ENCODE measurements at places on chromosomes 11 and 22.

DNA sequence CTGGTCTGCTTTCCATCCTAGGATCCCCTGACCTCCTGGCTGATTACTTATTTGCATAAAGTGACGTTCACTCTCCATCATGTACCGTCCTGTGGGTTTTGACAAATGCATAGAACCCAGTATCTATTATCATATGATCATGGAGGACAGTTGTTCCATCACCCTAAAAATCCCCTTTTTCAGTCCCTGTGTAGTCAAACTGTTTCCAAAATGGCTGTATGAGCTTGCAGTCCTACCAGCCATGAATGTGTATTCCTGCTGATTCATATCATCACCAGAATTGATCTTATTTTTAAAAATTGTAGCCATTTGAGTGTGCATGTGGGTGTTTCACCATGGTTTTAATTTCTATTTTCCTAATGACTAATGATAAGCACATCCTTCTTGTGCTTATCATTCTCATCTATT, 108.8 kb downstream of the MPPED1 start:
- peaks cover 26% of the 10 kb centered on the region for H3K27me3 ChIP-seq
- DNase-seq = no peak
- H3K36me3 ChIP-seq = peaks cover 5% of the 10 kb centered on the region
- H3K27ac ChIP-seq = no peak overlapping the region
- H3K4me1 ChIP-seq = no peaks in the 10 kb centered on the region
- H3K4me3 ChIP-seq = no peak overlapping the region

GRCh38 chr11:114883472-114883871, 205.1 kb downstream of the NXPE2 start:
- H3K27me3 ChIP-seq = no peaks in the 10 kb centered on the region
- no peak for DNase-seq
- H3K27ac ChIP-seq = no peak overlapping the region
- H3K36me3 ChIP-seq = no peaks in the 10 kb centered on the region
- H3K4me3 ChIP-seq = no peak overlapping the region
- H3K4me1 ChIP-seq = peaks cover 9% of the 10 kb centered on the region

GRCh38 chr11:75330291-75330690, 21.2 kb downstream of the ARRB1 start:
- DNase-seq = no peak
- peaks cover 22% of the 10 kb centered on the region for H3K4me1 ChIP-seq
- no peaks in the 10 kb centered on the region for H3K36me3 ChIP-seq
- H3K27ac ChIP-seq = no peak overlapping the region

DNA sequence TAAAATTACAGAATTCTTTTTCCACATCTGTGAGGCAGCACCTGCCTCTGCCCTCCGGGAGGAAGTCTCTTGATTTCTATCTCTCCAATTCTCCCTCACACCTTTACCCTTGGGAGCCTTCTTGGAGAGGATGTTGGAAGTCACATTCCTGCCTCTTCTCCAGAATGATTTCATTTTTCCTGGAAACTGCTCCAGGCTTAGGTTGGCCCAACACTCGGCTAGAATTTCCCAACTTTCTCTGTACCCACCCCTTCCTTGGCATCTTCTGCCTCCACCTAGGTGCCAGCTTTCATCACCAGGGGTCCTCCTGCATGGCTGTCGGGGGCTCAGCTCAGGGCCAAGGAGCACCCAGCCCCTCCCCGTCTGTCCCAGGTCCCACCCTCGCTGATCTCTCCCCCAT, 43.2 kb downstream of the SLCO2B1 start:
- H3K4me1 ChIP-seq = peaks cover 2% of the 10 kb centered on the region
- peak; percentile 43 for DNase-seq
- no peak overlapping the region for H3K27ac ChIP-seq
- H3K4me3 ChIP-seq = no peak overlapping the region
- H3K27me3 ChIP-seq = peaks cover 14% of the 10 kb centered on the region

- no peaks in the 10 kb centered on the region for H3K36me3 ChIP-seq
- H3K27ac ChIP-seq = no peak overlapping the region
- H3K4me1 ChIP-seq = no peaks in the 10 kb centered on the region
Measured at GRCh38 chr11:32391956-32392553, 43.3 kb downstream of the WT1 start.

GRCh38 chr11:45252134-45252856, 33.8 kb downstream of the SYT13 start:
- H3K4me3 ChIP-seq = no peak overlapping the region
- no peak overlapping the region for H3K27ac ChIP-seq
- H3K4me1 ChIP-seq = no peaks in the 10 kb centered on the region
- H3K36me3 ChIP-seq = no peaks in the 10 kb centered on the region
- peaks cover 14% of the 10 kb centered on the region for H3K27me3 ChIP-seq
- peak; percentile 73 for DNase-seq

- no peak overlapping the region for H3K27ac ChIP-seq
- H3K4me1 ChIP-seq = peaks cover 24% of the 10 kb centered on the region
- H3K36me3 ChIP-seq = peaks cover 25% of the 10 kb centered on the region
- H3K27me3 ChIP-seq = no peaks in the 10 kb centered on the region
- DNase-seq = peak; percentile 70
Measured at GRCh38 chr22:39534591-39535356, 2.2 kb upstream of the RPS19BP1 start.

GRCh38 chr22:42279425-42280020, 9.1 kb upstream of the TCF20 start:
- H3K27ac ChIP-seq = no peak overlapping the region
- H3K27me3 ChIP-seq = no peaks in the 10 kb centered on the region
- DNase-seq = no peak
- H3K4me1 ChIP-seq = no peaks in the 10 kb centered on the region

- no peak for DNase-seq
- H3K36me3 ChIP-seq = no peaks in the 10 kb centered on the region
- peaks cover 12% of the 10 kb centered on the region for H3K27me3 ChIP-seq
- H3K4me3 ChIP-seq = no peak overlapping the region
- no peaks in the 10 kb centered on the region for H3K4me1 ChIP-seq
Measured at GRCh38 chr11:115716601-115717529, 212.7 kb upstream of the CADM1 start.

- no peaks in the 10 kb centered on the region for H3K27me3 ChIP-seq
- peaks cover 13% of the 10 kb centered on the region for H3K4me1 ChIP-seq
- H3K27ac ChIP-seq = no peak overlapping the region
- no peak for DNase-seq
- peak overlapping the region; percentile 83 for H3K4me3 ChIP-seq
Measured at GRCh38 chr22:23749841-23750301, 1.0 kb downstream of the ZNF70 start.

DNA sequence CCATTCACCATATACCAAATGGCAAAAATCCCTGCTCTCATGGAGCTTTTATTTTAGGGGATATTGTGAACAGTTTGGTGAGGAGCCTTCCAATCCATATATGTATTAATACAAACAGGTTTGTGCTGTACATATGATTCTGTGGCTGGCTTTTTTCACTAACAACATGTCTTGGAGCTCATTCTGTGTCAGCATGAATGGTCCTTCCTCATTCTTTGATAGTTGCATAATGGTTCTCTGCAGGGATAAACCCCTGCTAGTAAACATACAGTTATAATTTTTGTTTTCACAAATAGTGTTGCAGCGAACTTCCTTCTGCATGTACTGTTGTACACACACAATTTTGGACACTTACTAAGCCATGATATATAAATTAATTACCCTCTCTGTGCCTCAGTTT, 8.3 kb downstream of the PRR5L start:
- H3K27me3 ChIP-seq = no peaks in the 10 kb centered on the region
- no peak overlapping the region for H3K27ac ChIP-seq
- no peak for DNase-seq
- H3K36me3 ChIP-seq = no peaks in the 10 kb centered on the region
- peaks cover 38% of the 10 kb centered on the region for H3K4me1 ChIP-seq
- no peak overlapping the region for H3K4me3 ChIP-seq

GRCh38 chr11:91922846-91923245, 301.8 kb upstream of the FAT3 start:
- no peak overlapping the region for H3K4me3 ChIP-seq
- no peak overlapping the region for H3K27ac ChIP-seq

GRCh38 chr11:47969401-47969800, 11.0 kb upstream of the PTPRJ start:
- H3K27me3 ChIP-seq = no peaks in the 10 kb centered on the region
- no peak overlapping the region for H3K27ac ChIP-seq
- DNase-seq = no peak
- H3K4me1 ChIP-seq = peaks cover 6% of the 10 kb centered on the region
- no peaks in the 10 kb centered on the region for H3K36me3 ChIP-seq

- H3K36me3 ChIP-seq = peaks cover 19% of the 10 kb centered on the region
- H3K27me3 ChIP-seq = no peaks in the 10 kb centered on the region
- no peak for DNase-seq
- no peak overlapping the region for H3K27ac ChIP-seq
Measured at GRCh38 chr22:45599836-45600577, 71.6 kb upstream of the ATXN10 start.

GRCh38 chr11:128156486-128156885, 430.9 kb downstream of the ETS1 start:
- H3K4me3 ChIP-seq = no peak overlapping the region
- no peaks in the 10 kb centered on the region for H3K4me1 ChIP-seq
- no peak overlapping the region for H3K27ac ChIP-seq
- H3K36me3 ChIP-seq = no peaks in the 10 kb centered on the region
- no peak for DNase-seq

DNA sequence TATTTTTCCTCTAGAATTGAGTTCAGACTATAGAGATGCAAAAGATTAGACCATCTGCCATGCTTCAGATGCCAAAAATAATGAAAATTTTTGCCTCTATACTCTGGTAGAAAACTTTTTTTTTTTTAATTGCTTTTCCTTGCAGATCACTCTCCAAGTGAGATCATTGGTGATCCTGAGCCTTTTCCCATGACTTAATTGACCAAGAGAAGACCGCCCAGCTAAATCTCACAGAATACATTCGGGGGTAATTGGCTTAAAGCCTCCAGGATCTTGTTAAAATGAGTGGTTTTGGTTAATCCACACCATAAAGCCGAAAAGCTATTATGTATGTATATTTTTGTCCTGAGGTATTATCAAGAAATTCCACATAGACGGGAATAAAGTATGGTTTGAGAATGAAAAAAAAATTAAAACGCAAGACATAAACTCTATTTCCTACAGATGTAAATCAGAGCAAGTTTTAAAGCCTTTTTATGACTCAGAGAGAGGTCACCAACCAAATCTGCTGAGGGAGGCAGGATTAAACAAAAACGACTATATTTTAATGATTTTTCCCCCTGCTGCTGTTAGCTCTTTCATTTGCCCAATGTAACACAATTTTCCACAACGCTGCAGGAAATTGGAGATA, 64.0 kb downstream of the PARVA start:
- no peak overlapping the region for H3K27ac ChIP-seq
- no peaks in the 10 kb centered on the region for H3K27me3 ChIP-seq
- H3K4me1 ChIP-seq = no peaks in the 10 kb centered on the region
- H3K4me3 ChIP-seq = no peak overlapping the region
- H3K36me3 ChIP-seq = peaks cover 5% of the 10 kb centered on the region

- no peaks in the 10 kb centered on the region for H3K4me1 ChIP-seq
- no peaks in the 10 kb centered on the region for H3K36me3 ChIP-seq
- H3K4me3 ChIP-seq = no peak overlapping the region
- no peak overlapping the region for H3K27ac ChIP-seq
- no peaks in the 10 kb centered on the region for H3K27me3 ChIP-seq
Measured at GRCh38 chr11:36601155-36601554, 3.1 kb upstream of the RAG2 start.

GRCh38 chr11:70109006-70109405, 30.9 kb downstream of the ANO1 start:
- no peaks in the 10 kb centered on the region for H3K36me3 ChIP-seq
- H3K4me1 ChIP-seq = no peaks in the 10 kb centered on the region
- peaks cover 11% of the 10 kb centered on the region for H3K27me3 ChIP-seq
- no peak overlapping the region for H3K27ac ChIP-seq

DNA sequence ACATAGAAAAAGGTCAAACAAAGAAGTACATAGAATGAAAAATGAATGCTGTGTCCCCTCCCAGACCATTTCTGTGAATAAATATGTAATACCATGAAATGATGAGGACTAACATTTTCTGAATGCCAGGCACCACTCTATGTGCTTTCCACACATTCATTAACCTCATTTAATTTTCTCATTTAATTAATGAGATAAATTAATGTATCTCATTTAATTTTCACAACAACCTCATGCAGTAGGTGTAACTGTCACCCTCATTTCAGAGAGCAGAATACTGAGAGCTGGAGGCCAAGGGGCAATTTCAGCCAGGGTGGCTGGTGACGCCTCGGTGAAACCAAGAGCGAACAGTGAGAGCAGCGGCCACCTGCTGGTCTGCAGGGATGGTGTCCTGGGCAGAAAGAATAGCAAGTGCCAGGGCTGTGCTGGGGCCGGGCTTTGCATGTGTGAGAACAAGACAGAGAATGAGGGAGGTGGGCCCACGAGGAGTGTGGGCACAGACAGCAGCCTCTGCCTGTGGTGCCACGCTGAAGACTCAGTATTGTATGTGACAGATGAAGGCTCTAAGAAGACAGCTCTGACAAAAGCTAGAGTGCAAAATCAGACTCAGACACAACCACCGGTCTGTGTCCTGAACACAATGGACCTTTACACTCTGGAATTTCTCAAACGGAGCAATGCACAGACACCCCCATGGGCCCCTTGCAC, 1.8 kb upstream of the SERPIND1 start:
- H3K4me3 ChIP-seq = no peak overlapping the region
- DNase-seq = no peak
- H3K4me1 ChIP-seq = no peaks in the 10 kb centered on the region
- H3K27me3 ChIP-seq = no peaks in the 10 kb centered on the region

- H3K4me1 ChIP-seq = peaks cover 21% of the 10 kb centered on the region
- peak overlapping the region; percentile 54 for H3K4me3 ChIP-seq
- H3K36me3 ChIP-seq = peaks cover 10% of the 10 kb centered on the region
- DNase-seq = peak; percentile 91
- H3K27me3 ChIP-seq = no peaks in the 10 kb centered on the region
- H3K27ac ChIP-seq = peak overlapping the region; percentile 83
Measured at GRCh38 chr11:16001899-16002426, 354.4 kb downstream of the SOX6 start.

GRCh38 chr22:30245181-30245984, 1.2 kb downstream of the LIF start:
- H3K27ac ChIP-seq = peak overlapping the region; percentile 97
- no peaks in the 10 kb centered on the region for H3K27me3 ChIP-seq
- H3K36me3 ChIP-seq = peaks cover 6% of the 10 kb centered on the region
- no peak for DNase-seq
- H3K4me1 ChIP-seq = peaks cover 30% of the 10 kb centered on the region

DNA sequence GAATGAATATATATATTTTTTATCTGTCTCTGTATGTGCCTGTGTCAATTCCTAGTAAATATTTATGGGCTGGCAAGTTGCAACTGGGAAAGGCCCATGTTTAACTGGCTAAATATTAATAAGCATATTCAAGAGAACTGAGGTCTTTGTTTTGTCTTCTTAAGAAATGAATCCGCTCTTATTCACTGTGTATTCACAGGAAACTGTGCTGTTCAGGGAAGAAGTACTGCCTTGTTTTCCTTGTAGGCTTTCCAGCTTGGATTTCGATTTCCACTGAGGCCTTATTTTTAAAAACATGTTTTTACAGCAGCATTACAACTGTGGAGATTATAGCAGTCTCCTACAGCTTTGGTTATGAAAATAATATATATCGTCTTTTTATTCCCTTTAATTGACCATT, 64.7 kb downstream of the LDLRAD3 start:
- no peak for DNase-seq
- no peaks in the 10 kb centered on the region for H3K27me3 ChIP-seq
- H3K4me1 ChIP-seq = peaks cover 52% of the 10 kb centered on the region
- H3K36me3 ChIP-seq = peaks cover 15% of the 10 kb centered on the region
- H3K27ac ChIP-seq = peak overlapping the region; percentile 78
- no peak overlapping the region for H3K4me3 ChIP-seq

- H3K27me3 ChIP-seq = no peaks in the 10 kb centered on the region
- DNase-seq = peak; percentile 67
- no peak overlapping the region for H3K4me3 ChIP-seq
- H3K4me1 ChIP-seq = no peaks in the 10 kb centered on the region
- peaks cover under 1% of the 10 kb centered on the region for H3K36me3 ChIP-seq
- no peak overlapping the region for H3K27ac ChIP-seq
Measured at GRCh38 chr11:69000831-69001242, 12.2 kb downstream of the MRGPRF start.
